ENCODE measurements at places on chromosomes 1 and 21. TPM values are rescaled to one million over a fixed set of nuclear protein-coding genes. Genes with fewer than 3 reads are reported as not detected.

GRCh38 chr1:167342846-167343245, 122.2 kb downstream of the POU2F1 start:
- no peak for DNase-seq

DNA sequence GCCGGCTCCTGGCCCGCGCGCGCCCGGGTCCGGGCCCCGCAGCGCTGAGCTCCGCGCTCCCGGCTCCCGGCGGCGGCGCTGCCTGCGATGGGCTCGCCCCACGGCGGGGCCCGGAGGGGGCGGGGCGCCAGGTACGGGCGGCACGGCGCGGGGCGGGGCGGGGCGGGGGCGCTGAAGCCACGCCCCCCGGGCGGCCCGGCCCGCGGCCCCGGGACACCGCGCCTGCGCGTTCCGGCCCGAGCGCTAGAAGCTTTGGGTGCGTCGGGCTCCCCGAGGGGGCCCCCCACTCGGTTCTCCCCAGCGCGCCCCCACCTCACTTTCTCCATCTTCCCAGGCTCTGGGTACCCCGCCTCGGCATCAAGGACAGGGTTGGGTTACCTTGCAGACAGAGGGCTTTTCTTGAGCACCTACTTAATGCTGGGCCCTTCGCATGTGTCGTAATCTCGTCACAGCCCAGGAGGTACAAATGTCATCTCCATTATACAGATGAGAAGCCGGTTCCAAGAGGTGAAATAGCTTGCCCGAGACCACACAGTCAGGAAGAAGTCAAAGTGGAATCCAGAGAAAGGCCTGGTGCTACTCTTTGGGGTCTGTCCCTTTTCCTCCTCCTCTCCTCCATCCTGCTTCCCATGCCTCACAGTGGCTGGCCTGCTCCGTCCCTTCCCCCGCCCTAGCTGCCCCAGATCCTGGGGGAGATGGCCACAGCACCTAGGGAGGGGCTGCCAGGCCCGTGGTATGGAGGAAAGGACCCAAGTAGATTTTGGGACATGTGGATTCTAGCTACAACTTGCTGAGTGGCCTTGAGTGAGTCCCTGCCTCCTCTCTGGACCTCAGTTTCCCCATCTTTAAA, 46.5 kb downstream of the RAP1GAP start:
- peak; percentile 43 for DNase-seq

Gene CFAP57
- 0.18 TPM for total RNA-seq

DNA sequence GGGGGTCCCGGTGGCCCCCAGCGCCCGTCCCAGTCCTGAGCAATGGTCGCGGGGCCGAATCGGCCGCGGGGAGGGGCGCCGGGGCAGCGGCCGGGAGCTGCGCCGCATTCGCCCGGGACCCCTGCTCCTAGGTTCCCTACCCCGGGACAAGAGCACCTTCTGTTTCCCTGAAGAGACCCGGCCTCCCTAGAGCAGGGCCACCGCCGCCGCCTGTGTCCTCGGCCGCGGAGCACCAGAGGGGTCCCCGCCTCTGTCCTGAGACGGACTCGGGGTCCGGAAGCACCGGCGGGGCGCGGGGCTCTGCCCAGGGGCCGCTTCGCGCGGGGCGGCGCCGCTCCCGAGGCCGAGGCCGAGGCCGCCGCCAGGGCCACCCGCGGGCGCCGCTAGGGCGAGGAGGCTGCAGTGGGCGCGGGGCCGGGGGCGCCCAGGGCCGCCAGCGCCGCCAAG, 157.9 kb downstream of the CASZ1 start:
- DNase-seq = no peak

Gene PRKAA2
- not detected for total RNA-seq

Gene SH2D1B
- not detected for total RNA-seq

- DNase-seq = no peak
Measured at GRCh38 chr1:206502812-206503211, 4.5 kb upstream of the RASSF5 start.

DNA sequence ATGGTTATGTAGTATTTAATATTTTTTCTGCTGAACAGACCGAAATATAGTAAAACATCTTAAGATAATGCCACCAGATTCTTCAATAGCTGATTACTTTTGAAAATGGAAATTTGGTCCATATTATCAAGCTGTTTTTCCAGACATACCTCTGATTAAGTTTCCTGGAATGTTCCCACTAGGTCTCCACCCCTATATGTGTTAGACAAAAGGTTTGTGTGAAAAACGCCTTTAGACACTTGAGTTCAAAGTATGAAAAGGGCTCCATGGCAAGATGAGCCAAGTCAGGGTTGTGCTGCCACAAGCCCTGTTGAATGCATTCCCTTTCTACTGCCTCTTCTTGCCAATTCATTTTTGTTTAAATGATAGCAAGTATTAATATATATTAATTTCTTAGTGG, 52.7 kb downstream of the ZBTB17 start:
- DNase-seq = no peak

DNA sequence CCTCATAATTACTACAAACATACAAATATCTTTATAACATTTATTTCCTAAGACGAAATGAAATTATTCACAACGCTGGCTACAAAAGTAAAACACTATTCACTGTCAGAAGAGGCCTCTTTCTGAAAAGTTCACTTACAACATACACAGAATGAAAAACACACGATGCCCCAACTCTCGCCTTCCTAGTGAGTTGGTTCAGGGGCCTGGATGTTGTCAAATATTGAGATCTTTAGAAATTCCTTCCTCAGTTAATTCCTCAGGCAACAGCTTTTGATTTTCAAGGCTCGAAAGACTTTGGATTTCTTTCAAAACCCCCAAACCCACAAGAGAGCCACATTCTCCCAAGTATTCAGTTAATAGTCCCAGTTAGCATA, 14.2 kb upstream of the KCNE1 start:
- DNase-seq = no peak

DNA sequence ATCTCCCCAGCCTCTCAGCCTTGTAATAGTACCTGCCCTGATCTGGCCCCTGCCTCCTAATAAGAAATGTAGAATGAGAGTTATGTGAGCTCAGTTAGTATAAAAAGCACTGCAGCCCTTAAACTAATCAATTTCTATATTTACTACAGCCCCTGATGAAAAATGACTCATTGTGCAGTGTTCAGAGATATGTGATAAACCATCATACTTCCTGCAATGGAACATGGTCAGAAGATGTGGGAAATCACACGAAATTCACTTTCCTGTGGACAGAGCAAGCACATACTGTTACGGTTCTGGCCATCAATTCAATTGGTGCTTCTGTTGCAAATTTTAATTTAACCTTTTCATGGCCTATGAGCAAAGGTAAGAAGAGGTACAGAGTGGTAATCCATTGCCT, 176.8 kb upstream of the PDE4B start:
- no peak for DNase-seq

DNA sequence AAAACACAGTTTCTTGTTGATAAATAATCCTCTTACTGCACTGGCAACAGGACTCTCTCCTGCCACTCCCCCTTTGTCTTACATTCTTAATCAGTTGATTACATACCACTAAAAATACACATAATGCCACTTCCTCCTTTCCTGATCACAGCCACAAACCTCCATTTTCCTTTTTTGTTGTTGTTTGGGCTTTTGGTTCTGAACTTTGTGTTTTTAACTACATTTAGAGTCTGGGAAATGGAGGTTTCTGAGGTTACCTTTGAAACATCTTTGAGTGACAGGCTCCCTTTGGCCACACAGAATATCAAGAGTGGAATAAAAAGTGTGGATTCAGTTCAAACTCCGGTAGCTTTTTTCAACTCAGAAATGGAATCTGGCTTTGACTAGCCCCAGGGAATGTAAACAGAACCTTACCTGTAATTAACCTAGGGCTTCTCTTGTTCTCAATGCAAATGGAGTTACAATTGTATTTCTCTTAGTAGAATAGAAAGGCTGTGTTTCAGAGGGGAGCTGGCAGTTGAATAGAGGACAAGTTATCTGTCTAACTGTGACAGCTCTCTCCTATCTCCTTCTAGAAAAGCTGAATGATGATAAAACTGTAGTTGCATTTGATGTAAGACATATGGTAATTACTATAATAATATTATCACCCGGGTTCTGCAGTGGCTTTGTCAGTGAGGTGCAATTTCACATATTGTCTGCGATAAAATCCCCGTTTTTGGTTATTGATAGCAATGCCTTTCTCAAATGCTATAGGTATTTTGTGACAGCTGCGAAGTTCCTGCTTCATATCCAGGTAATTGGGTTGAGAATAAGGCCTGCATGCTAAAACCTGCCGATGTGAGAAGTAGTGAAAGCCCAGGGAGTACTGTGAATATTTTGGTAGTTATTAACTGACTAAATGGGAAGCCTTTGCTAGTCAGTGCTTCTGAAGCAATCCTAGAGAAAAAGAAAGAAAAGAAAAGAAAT, 66.9 kb downstream of the ST6GALNAC5 start:
- DNase-seq = no peak

DNA sequence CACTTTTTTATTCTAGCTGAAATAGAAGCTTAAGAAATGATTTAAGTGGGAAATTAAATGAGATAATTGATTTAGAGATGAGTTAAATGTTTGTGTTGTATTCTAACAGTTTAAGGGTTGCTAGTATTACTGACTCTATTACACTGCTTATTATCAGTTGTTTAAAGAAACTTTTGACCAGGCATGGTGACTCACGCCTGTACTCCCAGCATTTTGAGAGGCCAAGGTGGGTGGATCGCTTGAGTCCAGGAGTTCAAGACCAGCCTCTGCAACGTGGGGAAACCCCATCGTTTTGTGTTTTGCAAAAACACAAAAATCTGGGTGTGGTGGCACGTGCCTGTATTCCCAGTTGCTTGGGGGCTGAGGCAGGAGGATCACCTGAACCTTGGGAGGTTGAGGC, 14.2 kb downstream of the CLIC4 start:
- DNase-seq = no peak

- DNase-seq = no peak
Measured at GRCh38 chr1:229286099-229286766, 15.3 kb downstream of the RAB4A start.

Gene ZBTB8A
- total RNA-seq = 0.16 TPM

- no peak for DNase-seq
Measured at GRCh38 chr21:45888386-45889009, 93.1 kb upstream of the COL6A1 start.

DNA sequence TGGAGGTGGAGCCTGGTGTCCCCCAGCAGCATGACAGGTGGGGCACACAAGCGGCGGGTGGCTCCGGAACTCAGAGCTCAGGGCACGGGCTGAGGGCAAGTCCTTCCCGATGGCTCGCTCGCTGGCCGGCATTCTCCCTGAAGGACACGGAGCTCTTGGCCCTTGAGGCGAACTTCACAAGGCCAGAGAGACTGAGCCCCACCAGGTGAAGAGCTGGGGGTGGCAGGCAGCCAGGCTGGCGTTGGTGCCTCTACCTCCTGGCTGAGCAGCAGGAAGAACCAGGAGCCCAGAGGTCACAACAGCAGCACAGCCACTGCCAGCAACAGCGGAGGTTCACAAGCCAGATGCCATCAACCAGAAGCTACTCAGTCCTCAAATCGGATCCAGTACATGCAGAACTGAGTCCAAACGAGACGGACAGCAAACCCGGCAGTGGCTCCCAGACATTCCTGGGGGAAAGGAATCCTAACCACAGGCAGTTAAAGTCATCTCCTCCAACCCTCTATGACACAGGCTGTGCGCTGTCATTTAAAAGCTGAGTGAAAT, 54.1 kb downstream of the NPHP4 start:
- DNase-seq = no peak

GRCh38 chr1:34403156-34403555, 226.4 kb downstream of the C1orf94 start:
- DNase-seq = no peak

Gene PPM1J
- total RNA-seq = 2.8 TPM
